ENCODE measurements at places on chromosomes 3 and 15. TPM values are rescaled to one million over a fixed set of nuclear protein-coding genes. Genes with fewer than 3 reads are reported as not detected.

GRCh38 chr15:68328443-68328842, 50.9 kb downstream of the FEM1B start:
- no peak overlapping the region for H3K27ac ChIP-seq
- H3K36me3 ChIP-seq, result no peaks in the 10 kb centered on the region
- H3K4me1 ChIP-seq, result no peaks in the 10 kb centered on the region

DNA sequence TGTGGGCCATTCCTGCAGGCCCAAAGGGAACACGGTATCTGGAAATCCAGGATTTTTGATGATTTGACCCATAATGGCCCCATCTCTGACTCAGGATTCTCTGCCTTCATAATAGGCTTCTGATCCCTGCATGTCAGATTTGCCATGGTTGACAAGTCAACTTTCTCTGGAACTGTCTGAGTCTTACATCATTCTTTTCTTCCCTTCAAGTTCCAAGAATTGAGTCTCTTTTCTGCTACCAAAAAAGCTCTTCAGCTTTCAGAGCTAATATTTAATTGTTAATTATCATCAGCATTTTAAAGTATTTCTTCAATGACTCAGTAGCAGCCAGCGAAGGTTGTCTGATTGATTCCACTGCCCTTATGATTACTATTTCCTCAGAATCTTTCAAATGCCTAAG, 244.4 kb upstream of the COL8A1 start:
- H3K4me3 ChIP-seq, result no peak overlapping the region
- no peaks in the 10 kb centered on the region for H3K27me3 ChIP-seq
- no peak for DNase-seq
- H3K27ac ChIP-seq, result no peak overlapping the region

GRCh38 chr3:184388164-184388935, 8.5 kb downstream of the CHRD start:
- DNase-seq, result no peak
- H3K36me3 ChIP-seq, result no peaks in the 10 kb centered on the region
- no peaks in the 10 kb centered on the region for H3K4me1 ChIP-seq
- no peak overlapping the region for H3K27ac ChIP-seq
- H3K4me3 ChIP-seq, result no peak overlapping the region

- H3K27ac ChIP-seq, result no peak overlapping the region
- H3K27me3 ChIP-seq, result no peaks in the 10 kb centered on the region
- no peak for DNase-seq
- no peaks in the 10 kb centered on the region for H3K36me3 ChIP-seq
- H3K4me1 ChIP-seq, result no peaks in the 10 kb centered on the region
Measured at GRCh38 chr3:43247561-43248184, 38.7 kb upstream of the SNRK start.

The DUSP7 gene
- 19.8 TPM for total RNA-seq

The PLOD2 gene
- total RNA-seq, result 66.0 TPM

The FBXW12 gene
- total RNA-seq, result not detected

The RGMA gene
- 4.7 TPM for total RNA-seq
